ENCODE measurements at places on chromosomes 1 and 21.

GRCh38 chr1:110873856-110874255 is 908 bp downstream of the CD53 start:
- no peak for DNase-seq

DNA sequence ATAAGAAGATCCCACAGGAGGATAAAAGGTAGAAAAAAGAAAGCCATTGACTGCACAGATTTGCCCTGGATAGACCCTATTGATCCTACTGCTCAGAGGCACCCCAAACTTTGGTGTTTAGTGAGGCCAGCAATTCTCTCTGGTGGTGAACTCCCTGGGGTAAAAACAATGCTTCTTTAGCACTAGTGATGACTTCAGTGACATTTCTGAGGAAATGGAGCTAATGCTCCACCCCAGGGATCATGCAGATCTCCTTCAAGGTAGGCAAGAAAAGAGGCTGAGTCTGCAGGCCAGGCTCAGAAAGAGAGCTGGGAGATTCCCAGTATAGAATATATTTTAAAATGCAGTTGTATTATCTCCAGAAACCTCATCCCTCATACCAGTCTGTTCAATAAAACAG is 140.3 kb downstream of the LMX1A start:
- no peak for DNase-seq

- peak; percentile 38 for DNase-seq
Measured at GRCh38 chr1:78617615-78618026, 2.6 kb upstream of the IFI44L start.

- no peak for DNase-seq
Measured at GRCh38 chr1:167905182-167905581, 8.8 kb downstream of the ADCY10 start.

DNA sequence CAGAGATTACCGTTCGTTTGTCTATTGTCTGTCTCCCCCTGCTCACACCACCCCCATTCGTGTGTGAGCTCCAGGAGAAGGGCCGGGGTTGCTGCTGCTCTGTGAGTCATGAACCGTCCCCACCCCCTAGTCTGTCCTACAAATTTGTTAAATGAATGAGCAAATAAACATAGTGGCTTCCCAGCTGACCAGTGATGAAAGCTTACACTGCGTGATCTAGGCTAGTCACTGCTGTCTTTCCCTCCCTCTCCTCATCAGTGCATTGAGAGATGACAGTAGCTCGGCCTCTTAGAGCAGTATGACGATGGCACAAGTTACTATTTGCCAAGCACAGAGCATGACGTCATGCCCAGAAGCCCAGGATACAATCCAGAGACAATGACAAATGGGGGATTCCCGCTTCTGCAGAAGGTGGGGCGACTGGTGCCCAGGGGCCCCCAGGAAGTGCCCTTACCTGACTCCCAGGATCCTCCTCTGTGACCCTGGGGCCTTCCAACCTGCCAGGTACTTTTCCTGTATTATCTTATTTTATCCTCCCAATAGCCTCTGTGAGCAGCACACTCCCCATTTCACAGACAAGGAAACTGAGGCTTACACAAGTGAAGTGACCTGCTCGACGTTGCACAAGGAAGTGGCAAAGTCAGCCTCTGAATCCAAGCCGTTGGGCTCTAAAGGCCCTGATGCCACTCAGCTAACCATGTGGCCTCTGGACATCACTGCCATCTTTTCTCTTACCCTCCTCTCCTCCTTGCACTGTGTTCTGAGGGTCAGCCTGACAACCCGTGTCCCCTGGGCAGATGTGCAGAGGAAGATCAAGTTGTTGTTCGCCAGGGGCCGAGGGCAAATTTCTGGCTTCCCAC is 8.6 kb upstream of the EPHA2 start:
- DNase-seq: no peak

GRCh38 chr1:57464756-57465155 is 40.9 kb upstream of the DAB1 start:
- no peak for DNase-seq
